ENCODE measurements at places on chromosomes 16 and 17.
A peak's percentile ranks its signal among the peaks of the same experiment; 100 is the strongest.

- DNase-seq: no peak
Observed at GRCh38 chr17:78854508-78854907, 13.9 kb upstream of the USP36 start.

DNA sequence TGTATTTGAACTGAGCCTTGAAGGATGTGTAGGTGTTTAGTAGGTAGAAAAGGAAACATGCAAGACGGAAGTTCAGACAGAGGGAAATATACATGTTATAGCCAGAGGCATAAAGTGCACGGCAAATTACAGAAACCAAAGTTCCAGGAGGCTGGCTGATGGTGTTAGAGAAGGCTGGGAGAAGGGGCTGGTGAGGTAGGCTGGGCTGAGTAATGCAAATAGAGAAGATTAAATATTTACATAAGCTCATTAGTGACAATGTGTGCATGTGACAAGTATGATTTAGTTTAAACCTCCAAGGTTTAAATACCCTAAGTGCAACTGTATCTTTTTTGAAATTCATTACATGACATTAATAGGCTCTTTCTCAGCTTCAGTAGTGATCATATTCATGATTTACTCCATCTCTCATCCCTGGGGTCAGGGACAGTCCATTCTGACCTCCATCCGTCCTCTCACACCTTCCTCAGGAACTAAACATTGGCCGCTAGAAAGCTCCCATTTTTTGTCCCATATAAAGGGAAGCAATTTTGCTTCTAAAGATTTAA is 399.8 kb upstream of the SALL1 start:
- DNase-seq: no peak

DNA sequence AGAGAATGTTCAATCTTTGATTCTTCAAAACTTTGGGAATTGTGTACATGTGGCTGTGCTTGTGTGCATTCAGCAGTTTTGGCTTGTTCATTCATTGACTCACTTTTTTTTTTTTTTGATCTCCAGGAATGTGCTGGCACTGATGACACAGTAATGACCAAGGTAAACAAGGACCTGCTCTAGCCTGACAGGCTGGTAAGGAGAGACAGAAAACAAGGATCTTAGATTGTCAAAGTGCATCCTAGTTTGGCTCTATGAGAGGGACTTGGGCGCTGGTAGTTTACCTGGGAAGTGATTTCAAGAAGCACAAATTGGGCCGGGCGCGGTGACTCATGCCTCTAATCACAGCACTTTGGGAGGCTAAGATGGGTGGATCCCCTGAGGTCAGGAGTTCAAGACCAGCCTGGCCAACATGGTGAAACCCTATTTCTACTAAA is 233.1 kb upstream of the WSCD1 start:
- DNase-seq: no peak

DNA sequence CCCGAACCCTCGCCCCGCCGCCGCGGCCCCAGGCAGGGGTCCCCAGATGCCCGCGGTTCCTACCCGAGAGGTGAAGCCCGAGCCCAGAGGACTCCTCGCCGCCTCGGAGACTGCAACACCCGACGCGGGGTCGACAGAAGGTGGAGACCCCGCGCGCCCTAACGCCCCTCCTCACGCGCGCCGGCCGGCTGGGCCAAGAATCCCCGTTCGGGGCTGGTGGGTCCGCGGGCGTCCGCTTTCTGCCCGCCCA is 515 bp downstream of the SUMO2 start:
- no peak for DNase-seq

DNA sequence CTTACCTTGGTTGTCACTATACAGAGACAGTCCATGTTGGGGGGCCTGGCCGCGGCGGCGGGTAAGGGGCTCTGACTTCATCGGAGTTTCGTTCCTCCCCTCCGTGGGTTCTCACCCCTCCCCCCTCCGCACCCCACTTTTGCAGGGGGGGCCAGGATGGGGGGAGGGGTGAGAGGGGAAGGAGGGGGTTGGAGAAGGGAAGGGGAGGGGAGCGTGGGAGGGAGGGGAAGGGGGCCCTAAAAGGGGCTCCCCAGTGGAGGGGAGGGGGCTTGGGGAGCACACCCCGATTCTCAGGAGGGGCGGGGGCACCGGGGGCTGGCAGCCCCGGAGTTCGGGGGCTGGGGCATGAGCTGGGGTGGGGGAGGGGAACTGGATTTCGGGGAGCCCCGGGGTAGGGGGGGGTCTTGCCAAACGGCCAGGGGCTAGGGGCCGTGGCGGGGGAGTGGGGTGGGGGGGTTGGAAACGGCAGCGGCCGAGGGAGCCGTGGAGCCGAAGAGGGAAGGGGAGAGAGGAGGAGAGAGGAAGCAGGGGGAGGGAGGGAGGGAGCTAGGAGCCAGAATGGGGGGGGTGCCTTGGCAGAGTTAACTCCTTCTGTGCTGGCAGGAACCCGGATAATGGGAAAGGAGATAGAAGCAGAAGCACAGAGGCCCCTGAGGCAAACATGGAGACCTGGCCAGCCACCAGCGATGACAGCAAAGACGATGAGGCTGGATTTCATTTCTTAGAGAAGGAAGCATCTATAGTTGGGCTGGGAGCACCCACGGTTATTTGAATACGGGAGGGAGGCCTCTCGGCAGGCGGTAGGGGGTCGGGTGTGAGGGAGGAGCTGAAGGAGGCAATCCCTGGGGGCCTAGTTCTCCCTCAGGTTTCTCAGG is 2.3 kb downstream of the DLG4 start:
- no peak for DNase-seq

DNA sequence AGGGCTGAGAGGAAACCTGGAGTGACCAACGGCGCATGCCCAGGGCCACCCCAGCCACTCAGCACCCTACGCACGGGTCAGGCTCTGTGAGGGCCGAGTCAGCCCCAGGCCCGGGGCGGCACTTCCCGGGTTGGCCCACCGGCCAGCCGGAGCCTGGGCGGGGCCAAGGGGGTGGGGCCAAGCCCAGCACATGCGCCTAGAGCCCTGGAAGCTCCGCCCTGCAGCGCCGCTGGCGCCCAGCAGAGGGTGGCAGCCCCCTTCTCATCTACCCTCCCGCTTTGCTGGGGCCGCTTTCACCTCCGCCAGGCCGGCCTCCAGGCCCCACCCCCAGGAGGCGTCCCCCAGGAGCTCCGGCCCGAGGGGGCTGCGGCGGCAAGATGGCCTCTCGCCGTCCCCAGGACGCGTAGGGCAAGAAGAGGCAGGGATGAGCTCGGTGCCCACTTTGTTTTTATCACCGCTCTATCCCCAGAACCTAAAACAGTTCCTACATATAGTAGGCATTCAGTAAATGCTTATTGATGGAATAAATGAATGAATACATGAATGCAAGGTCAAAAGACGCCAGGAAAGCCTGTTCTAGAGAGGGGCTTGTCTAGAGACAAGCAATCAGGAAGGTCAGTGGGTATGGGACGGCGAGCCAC is 31.3 kb downstream of the MYO18A start:
- DNase-seq: peak; percentile 80

- DNase-seq: no peak
Observed at GRCh38 chr16:81170824-81171223, 67.7 kb upstream of the BCO1 start.

DNA sequence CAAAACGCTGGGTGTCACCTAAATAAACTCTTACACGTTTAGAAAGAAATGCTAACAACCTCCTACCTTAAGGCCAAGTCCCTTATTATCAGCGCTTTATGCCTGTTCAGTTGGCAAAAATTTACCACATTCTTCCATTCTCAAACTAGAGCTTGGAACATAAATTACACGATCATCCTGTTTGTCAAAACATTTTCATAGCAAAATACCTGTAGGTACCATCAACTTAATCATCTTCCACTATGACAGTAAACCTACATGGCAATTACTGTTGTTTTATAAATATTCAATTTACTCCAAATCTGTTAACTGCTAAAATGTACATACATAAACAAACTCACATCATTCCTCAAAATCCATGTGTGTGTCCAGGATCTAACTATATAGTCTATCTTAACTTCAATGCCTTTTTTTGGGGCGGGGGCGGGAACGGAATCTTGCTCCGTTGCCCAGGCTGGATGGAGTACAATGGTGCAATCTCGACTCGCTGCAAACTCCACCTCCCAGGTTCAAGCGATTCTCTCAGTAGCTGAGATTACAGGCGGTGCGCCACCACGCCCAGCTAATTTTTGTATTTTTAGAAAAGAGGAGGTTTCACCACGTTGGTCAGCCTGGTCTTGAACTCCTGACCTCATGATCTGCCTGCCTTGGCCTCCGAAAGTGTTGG is 4.4 kb downstream of the RPL23 start:
- no peak for DNase-seq

- no peak for DNase-seq
Observed at GRCh38 chr16:55265926-55266325, 58.1 kb upstream of the IRX6 start.

DNA sequence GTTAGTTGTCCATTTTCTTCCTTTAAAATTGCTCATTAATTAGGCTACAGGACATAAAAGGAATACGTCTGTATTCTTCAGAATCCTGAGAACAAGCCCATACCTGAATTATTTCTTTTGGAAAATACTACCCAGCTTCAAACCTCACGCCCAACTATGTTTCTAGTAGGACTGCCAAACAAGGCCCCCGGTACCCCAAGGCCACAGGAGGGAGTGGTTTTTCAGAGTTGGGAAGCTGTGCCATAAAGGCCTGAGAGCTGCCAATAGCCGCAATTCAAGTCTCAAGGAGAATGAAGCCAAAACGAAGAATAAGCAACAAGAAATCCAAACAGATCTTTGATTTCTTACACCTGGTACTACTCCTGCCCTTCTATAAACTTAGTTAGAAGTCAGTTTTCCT is 48.3 kb downstream of the UBE2G1 start:
- DNase-seq: no peak

DNA sequence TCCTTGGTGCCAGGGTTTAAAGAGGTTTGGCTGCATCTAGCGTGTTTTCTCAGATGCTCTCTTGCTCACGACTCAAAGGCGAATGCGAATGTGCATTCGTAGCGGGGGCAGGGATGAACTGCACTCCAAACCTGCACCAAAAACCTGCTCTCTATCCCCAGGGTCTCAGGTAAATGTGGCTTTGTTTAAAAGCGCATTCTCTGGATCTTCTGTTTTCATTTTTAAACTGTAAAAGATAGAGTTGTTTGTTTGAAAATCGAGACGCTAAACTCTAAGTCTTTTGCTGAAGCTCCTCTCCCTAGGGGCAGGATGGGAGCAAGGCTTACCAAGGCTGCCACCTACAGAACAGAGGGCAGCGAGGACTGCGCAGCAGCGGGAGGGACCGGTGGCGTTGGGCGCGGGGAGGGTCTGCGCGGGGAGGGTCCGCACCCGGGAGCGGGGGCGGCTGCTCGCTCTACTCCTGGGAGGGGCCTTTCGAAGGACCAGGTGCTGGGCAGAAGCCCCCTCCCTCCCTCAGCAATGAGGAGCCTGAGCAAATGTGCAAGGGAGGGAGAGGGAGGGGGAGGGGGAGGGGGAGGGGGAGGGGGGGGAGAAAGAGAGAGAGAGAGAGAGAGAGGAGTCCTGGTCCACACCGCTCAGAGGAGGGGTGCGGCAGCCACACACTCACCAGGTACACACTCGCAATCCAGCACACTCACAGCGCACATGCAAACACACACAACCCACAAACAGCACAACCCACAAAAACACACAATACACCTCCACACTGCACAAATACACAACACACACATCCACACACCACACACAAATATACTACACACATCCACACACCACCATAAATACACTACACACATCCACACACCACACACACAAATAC is 142.8 kb downstream of the GRIN2A start:
- DNase-seq: peak; percentile 23

DNA sequence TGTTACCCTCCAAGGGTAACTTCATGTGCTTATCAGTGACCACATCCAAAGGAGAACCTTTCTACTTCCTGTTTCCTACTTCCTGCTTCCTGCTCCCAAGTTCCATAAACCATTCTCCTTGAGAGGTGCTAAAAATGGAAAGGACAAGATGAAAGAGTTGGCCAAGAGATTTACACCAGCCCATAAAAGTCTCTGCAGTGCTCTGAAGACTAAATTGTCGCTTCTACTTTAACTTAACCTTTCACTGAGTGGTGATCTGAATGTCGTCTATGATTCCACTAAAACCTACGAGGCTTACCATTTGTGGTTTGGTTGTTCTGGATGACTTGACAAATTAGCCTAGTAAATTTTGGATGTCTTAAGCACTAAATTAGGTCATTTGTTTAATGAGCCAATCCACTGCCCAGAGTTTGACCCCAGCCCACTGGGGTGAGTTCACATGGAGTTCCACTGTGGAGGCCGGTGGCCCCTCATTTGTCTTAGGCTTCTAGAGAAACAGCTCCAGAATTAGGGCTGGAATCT is 333.1 kb downstream of the FOXL1 start:
- no peak for DNase-seq

- DNase-seq: no peak
Observed at GRCh38 chr17:79046197-79046915, 22.4 kb downstream of the C1QTNF1 start.

DNA sequence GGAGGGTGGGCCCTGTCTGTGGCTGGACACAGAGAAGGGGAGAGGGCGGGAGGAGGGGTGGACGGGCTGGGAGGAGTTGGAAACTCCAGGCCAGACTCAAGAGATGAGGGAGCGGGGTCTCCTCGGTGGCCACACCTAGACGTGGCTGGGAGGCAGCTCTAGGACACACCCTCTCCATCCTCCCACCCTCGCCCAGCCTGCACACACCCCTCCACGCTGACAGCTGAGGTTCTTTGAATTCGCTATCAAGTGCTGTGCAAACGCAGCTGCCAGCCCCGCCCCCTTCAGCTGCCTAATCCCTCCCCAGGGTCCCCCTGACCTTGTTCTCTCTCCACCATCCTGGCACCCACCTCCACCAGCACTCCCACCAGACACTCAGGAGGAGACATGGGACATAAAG is 48.7 kb downstream of the DNAH17 start:
- DNase-seq: no peak

GRCh38 chr17:19411631-19412030 is 599 bp downstream of the RNF112 start:
- DNase-seq: no peak

GRCh38 chr17:11308531-11308930 is 67.5 kb downstream of the SHISA6 start:
- no peak for DNase-seq

All from GM19239 (cell line).